ENCODE measurements at places on chromosomes 7 and 10.

DNA sequence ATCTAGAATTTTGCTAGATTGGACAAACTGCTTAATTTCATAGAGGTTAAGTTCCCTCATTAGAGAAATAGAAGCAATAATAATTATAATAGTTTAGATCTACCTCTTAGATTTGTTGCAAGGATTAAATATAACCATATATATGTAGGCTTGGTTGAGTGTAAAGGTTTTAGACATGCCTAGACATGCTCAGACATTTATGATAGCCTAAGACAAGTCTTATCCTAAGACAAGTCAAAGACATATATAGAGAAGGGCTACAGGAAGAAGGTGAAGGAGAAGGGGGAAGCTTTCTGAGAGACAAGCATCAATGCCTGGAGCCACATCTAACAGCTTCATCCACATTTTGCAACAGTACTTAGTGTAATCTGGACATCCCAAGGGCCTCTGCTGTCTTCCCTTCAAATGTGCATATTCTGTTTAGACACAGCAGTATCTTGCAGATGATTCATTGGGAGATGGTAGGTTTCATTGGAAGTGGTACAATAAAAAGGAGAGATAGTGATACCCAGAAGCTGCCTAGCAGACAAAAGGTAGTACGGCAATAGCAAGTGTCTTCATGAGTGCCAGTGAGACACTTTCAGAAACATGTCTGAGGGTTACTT lies 146.5 kb downstream of the HGF start:
- no peak for DNase-seq

DNA sequence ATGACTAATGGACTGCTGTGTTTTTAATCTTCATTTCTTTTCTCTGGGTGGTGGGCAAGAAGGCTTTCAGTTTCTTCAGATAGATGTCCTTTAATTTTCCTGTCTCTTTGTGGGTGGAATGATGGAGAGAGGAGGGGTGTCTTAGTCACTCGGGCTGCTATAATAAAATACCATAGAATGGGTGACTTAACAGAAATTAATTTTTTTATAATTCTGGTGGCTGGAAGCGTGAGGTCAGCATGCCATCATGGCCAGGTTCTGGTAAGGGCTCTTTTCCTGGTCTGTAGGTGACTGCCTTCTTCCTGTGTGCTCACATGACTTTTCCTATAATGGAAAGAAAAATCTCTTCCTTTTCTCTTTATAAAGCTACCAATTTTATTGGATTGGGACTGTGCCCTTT lies 6.3 kb downstream of the RSBN1L start:
- no peak for DNase-seq

DNA sequence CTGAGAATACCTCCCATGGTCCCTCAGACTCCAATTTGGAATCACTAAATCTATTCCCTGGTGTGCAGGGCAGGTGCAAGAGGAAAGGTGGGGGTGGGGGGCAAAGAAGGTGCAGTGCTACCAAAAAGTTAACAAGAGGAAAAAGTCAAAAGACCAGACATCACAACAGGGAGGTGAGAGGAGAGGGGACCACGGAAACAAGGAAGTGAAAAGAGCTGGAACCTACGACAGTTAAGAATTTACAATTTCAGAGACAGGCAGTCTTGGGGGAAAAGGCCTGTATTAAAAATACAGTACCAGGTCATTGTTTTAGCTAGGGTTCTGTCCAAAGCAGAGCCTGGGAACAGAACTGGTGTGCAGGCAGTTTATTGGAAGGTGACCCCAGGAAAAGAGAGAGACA lies 14.6 kb downstream of the ITGB1 start:
- no peak for DNase-seq

DNA sequence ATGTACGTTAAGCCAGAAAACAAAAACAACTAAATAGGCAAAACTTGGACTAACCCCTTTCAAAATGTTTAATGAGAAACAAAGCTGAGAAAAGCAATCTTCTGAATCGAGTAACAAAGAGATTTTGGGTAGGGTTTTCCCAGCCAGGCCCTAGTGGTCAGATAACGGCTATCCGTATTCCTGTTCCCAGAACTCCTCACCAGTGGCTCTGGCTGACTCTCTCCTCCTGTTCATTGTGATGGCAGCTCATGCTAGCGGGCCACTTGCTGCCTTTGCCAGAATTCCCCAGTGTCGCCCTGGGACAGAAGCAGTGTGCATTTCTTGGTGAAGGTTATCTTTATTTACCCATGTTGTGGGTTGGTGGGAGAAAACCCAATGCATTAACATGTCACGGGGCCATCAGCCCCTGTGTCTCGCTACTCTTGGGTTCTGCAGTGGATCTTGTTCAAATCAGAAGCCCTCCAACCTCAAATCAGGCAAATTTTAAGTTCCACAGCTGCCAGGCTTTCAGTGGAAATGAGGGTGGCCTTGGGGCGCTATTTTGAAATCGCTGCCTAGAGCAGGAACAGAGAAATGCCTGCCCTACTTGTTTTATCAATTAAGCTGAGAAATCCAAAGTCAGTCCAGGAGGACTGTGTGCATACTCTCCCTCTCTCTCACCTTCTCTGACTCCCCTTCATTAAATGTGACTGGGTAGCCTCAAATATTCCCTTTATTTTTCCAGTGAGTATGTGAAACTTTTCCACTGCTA lies 164.5 kb upstream of the NPVF start:
- DNase-seq = no peak

DNA sequence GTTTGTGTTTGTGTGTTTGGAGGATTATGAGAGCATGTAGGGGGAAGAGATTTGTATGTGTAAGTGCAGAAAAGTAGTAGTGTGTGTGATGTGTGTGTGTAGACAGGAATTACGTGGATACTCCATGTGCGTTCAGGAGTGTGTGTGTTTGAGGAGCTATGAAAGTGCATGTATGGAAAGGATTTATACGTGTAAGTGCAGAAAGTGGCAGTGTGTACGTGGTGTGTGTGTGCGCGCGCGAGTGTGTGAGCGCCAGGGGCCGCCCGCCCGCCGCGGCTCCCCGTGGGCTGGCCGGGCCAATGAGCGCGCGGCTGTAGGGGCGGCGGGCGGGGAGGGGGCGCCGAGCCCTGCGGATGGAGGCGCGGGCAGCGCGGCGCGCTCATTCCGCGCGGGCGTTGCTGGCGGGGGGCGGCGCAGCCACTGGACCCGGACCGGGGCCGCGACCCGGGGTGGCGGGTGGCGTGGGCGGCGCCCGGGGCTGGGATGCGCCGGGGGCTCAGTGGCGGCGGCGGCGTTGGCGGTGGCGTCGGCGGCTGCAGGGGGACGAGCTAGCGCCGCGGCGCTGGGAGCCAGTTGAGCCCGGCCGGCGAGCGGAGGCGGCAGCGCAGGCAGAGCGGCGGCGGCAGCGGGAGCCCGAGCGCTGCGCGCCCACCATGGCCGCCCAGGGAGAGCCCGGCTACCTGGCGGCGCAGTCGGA lies at the start of gene BICC1:
Gene BICC1 (plus strand): TSS at position 382 of the 697 bp plus-strand sequence. CDS start 272 bp downstream, at position 654.
- DNase-seq = no peak
